ENCODE measurements at places on chromosomes 5 and 9. TPM values are rescaled to one million over a fixed set of nuclear protein-coding genes. Genes with fewer than 3 reads are reported as not detected.

DNA sequence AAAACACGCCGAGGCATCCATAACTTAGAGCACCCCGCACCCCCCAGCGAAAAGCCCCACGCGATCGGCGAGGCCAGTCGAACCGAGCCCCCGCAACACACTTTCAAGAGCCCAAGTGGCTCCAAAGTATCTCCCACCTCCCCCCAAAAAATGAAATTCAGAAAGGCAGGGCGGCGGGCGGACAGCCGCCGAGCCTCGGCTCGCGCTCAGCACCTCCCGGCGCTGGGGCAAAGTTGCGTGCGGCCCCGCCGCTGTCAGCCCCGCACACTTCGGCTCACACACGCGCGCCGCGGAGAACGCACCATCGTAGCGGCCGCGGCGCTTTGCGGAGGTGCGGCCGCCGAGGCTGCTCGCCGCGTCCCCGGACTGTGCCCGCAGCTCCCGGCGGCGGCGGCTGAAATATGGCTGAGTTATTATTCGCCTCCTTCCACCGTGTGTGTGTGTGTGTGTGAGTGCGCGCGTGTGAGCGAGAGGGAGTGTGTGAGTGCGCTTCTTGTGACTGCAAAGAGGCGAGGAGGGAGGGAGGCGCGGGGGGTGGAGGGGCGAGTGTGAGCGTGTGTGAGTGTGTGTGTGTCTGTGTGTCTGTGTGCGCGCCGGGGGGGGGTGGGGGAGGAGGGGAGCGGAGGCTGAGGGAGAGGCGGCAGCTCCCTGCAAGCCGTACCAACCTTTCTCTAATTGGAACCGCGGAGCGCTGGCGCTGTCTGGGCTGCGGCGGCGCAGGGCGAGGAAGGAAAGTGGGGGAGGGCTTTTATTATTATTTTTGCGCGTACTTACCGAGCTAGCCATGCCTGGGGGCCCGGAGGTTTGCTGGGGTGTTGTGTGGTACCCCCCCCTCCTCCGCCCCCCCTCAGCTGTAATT lies 599 bp downstream of the MLLT3 start:
- DNase-seq = no peak

- no peak for DNase-seq
Observed at GRCh38 chr5:142845954-142846398, 75.8 kb downstream of the ARHGAP26 start.

- peak; percentile 49 for DNase-seq
Observed at GRCh38 chr9:113737517-113738271, 138.4 kb upstream of the ZNF618 start.

GRCh38 chr9:116819116-116819515 lies 132.0 kb downstream of the TRIM32 start:
- no peak for DNase-seq

ITGA2 gene
- total RNA-seq = 36.6 TPM

GABRP gene
- total RNA-seq = not detected

- DNase-seq = no peak
Observed at GRCh38 chr5:96751203-96752169, 56.3 kb downstream of the ERAP1 start.

SLC36A3 gene
- not detected for total RNA-seq

DNA sequence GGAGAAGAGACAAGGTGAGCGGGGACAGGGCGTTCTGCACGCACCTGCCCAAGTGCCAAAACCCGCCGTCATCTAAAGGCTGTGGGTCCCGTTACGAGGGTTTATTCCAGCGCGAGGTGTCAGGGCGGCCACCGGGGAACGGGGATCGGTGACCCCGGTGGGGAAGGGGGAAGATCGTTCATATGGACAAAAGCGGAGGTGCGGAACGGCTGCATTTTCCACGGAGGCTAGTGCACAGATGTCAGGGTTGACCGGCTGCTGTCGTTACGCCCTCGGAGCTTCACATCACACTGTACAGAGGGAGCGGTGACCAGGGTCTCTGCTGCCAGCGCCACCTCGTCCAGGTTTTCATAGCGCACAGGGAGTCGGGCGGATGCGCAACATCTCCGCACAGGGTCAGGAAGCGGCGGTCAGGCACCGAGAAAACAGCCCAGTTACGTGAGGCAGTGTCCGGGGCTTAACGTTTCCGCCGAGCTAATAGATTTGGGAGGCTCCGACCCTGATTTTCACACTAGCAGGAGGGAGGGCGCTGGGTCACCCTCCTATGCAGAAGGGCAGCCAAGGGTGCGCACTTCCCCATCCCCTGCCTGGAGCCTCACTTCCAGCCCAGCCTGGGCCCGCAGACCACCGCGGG lies 13.5 kb downstream of the BTNL9 start:
- no peak for DNase-seq

GLDC gene
- total RNA-seq = 4.9 TPM

GRCh38 chr9:110143485-110143884 lies 64.5 kb downstream of the C9orf152 start:
- no peak for DNase-seq

- no peak for DNase-seq
Observed at GRCh38 chr5:19531374-19531952, 456.5 kb downstream of the CDH18 start.

GRCh38 chr9:116276651-116277121 lies 123.1 kb downstream of the PAPPA start:
- no peak for DNase-seq

DNA sequence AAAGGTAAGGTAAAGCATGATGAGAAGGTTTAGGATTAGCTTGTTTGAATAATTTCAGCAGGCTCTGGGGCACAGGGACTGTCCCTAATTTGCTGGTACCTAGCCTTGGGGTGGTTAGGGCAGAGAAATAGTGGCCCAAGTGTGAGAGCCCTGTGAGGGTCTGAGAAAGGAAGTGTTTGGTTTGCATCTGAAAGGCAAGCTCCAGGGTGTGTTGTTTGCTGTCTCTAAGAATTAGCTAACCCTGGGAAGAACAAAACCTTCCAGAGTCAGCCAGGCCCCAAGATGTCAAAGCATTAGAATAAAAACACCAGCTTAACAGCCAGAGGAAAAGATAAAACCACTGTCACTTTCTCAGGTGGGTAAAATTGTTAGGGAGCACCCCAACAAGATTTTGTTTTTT lies 31.0 kb downstream of the TMEM252 start:
- no peak for DNase-seq

GRCh38 chr9:126682113-126682810 lies 68.5 kb downstream of the LMX1B start:
- no peak for DNase-seq

CCDC69 gene
- 4.3 TPM for total RNA-seq

DNA sequence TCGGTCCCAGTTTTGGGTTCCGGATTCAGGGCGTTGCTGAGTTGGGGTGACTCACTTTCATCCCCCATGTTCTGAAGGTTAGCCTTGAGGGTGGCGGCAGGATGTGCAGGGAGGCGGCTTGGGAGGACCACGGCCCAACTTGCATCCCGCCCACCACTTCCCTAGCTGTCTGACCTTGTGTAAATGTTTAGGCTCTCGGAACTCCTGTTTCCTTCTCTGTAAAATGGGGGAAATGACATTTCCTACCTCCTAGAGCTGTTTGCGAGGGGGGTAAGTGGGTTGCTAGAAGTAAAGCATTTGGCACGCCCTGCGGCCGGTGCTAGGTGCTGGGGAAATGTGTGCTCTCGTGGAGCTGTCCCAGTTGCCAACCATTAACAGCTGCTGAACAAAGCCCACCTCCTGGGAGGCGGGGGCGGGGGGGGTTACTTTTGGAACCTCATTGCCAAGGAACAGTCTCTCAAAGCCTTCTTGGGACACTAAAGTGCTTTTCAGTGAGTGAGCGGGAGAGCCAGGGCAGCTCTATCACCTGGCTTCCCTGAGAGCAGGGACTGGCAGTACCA lies 27.5 kb downstream of the PTGES2 start:
- DNase-seq = no peak

GRCh38 chr5:132684922-132685720 lies 11.3 kb downstream of the IL4 start:
- DNase-seq = no peak

CCDC180 gene
- 7.9 TPM for total RNA-seq

SPINK13 gene
- total RNA-seq = not detected

GRCh38 chr9:75451045-75451444 lies 362.7 kb downstream of the OSTF1 start:
- DNase-seq = no peak

GRCh38 chr5:76457674-76458485 lies 54.8 kb downstream of the IQGAP2 start:
- DNase-seq = no peak

DNA sequence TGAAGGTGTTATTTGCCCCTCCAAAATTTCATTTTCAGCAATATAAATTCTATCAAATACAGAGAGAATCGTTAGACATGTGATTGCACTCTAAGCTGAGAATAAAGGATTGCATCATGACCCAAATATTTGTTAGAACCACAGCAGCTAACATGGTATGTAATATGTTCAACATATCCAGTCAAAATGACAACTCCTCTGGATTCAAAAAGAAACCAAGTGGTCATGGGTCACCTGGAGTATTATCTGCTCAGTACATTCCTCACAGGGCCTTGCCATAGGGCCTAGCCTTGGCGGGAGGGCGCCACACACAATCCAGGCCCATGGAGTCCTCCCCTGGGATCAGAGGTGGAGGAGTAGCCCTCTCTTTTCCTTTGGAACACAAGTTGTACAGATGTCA lies 179.2 kb downstream of the HSD17B3 start:
- no peak for DNase-seq

SCGB3A2 gene
- not detected for total RNA-seq

DNA sequence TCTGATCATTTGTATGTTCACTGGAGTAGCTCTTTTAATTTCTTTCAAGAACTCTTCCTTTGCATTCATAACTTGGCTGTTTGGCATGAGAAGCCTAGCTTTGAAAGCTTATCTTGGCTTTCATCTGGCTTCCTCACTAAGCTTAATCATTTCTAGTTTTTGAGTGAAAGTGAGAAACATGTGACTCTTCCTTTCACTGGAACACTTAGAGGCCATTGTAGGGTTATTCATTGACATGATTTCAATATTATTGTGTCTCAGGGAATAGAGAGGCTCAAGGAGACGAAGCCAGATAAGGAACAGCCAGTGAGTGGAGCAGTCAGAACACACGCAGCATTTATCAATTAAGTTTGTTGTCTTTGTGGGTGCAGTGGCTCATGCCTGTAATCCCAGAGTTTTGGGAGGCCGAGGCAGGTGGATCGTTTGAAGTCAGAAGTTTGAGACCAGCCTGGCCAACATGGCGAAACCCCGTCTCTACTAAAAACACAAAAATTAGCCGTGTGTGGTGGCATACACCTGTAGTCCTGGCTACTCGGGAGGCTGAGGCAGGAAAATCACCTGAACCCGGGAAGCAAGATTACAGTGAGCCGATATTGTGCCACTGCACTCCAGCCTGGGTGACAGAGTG lies 98.3 kb downstream of the UGCG start:
- no peak for DNase-seq

DNA sequence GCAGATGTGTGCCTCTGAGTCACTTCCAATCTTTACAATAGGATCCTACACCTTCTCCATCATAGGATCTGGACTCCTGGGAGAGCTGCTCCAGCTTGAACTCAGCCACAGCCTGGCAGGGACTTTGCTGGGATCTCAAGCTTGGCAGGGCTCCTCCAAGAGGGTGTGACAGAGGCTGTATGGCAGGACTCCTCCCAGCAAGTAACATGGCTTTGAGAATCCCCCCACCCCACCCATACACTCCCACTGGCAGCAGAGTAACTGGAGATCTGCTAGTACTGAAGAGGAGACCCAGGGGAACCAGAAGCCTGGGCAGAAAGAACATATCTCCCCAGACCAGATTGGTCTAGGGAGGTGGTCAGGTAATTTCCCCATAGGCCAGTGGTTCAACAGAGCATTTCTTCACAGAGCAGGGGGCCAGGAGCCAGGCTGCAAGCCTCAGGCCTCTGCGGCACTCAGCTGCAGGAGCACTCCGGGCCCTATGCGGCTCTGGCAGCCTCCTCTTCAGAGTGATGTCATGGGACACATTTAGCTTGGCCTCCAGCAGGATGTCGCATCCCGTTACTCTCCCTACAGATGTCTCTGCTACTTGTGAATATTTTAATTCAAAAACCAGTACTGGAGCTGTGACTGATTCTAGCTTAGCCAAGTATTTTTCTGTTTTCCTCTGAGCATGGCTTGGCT lies 1.7 kb upstream of the ACSL6 start:
- DNase-seq = no peak

DNA sequence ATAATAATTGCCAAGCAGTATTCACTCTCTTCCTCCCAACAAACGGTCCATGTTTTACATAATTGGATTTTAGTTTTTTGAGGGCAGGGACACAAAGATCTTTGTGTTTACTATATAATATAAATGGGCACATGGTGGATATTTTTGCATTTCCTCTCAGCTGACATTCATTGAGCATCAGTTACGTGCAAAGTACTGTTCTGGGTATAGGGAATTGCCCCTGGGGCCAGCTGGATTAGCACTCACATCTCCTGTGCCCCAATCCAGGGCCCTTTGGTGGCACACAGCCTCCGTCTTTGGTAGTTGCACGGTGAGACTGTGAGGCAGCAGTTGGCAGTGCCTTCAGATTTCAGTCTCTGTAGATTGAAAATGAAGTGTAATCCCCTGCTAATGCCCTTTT lies 1.6 kb downstream of the TDRD7 start:
- no peak for DNase-seq

RAI14 gene
- 47.9 TPM for total RNA-seq
